Cardiac atrium fibroblast (primary cell): ENCODE measurements at places on chromosomes 13 and 19. TPM values are rescaled to one million over a fixed set of nuclear protein-coding genes. Genes with fewer than 3 reads are reported as not detected.

TRAPPC6A gene
- 13.0 and 17.2 TPM in 2 replicates for total RNA-seq

TRPM4 gene
- total RNA-seq, result 21.4 and 24.2 TPM in 2 replicates

IFNL3 gene
- total RNA-seq, result not detected in 2 replicates

CYP4F2 gene
- total RNA-seq, result not detected in 2 replicates

CAMSAP3 gene
- total RNA-seq, result under 0.01 TPM in 1 of 2 replicates, not detected in the other

GSX1 gene
- not detected in 2 replicates for total RNA-seq

THAP8 gene
- total RNA-seq, result 15.2 and 19.7 TPM in 2 replicates

IFI30 gene
- 13.1 and 26.9 TPM in 2 replicates for total RNA-seq

APOE gene
- total RNA-seq, result 866 and 979 TPM in 2 replicates

ATP4B gene
- total RNA-seq, result not detected in 2 replicates

SERTM1 gene
- total RNA-seq, result not detected in 2 replicates

THSD1 gene
- total RNA-seq, result 2.9 and 7.1 TPM in 2 replicates

SELENOV gene
- not detected in 2 replicates for total RNA-seq

AMER2 gene
- not detected in 2 replicates for total RNA-seq

SCN1B gene
- 16.2 and 31.6 TPM in 2 replicates for total RNA-seq

EVI5L gene
- total RNA-seq, result 18.1 and 18.2 TPM in 2 replicates

GJB2 gene
- not detected in 2 replicates for total RNA-seq

SYNGR4 gene
- not detected in 2 replicates for total RNA-seq

SLAIN1 gene
- total RNA-seq, result 0.65 TPM in 1 of 2 replicates, not detected in the other

RAB3D gene
- total RNA-seq, result 16.4 and 25.6 TPM in 2 replicates

NBEA gene
- total RNA-seq, result 1.3 and 1.5 TPM in 2 replicates

ANGPTL4 gene
- total RNA-seq, result 290 and 481 TPM in 2 replicates

C19orf44 gene
- total RNA-seq, result 0.54 and 3.1 TPM in 2 replicates

ZNF578 gene
- 0.36 and 2.4 TPM in 2 replicates for total RNA-seq

TNNI3 gene
- not detected in 2 replicates for total RNA-seq

VMAC gene
- 3.2 and 4.7 TPM in 2 replicates for total RNA-seq

CEACAM8 gene
- total RNA-seq, result not detected in 2 replicates

PSG11 gene
- not detected in 2 replicates for total RNA-seq

AZU1 gene
- total RNA-seq, result not detected in 2 replicates

CLEC11A gene
- 169 and 211 TPM in 2 replicates for total RNA-seq

TPTE2 gene
- total RNA-seq, result not detected in 2 replicates

SLC8A2 gene
- total RNA-seq, result under 0.01 and 0.32 TPM in 2 replicates

SYCN gene
- total RNA-seq, result not detected in 2 replicates

CNFN gene
- not detected in 2 replicates for total RNA-seq

TLE2 gene
- total RNA-seq, result 20.1 and 49.1 TPM in 2 replicates

ITGBL1 gene
- 4.2 and 7.0 TPM in 2 replicates for total RNA-seq

DENND1C gene
- total RNA-seq, result not detected in 2 replicates

FUT6 gene
- total RNA-seq, result not detected in 2 replicates

KIR3DL3 gene
- total RNA-seq, result not detected in 2 replicates

PSPC1 gene
- 28.8 and 30.0 TPM in 2 replicates for total RNA-seq

SYT3 gene
- 0.16 TPM in 1 of 2 replicates, not detected in the other for total RNA-seq

ZNF816 gene
- 3.8 and 23.7 TPM in 2 replicates for total RNA-seq

FUT3 gene
- not detected in 2 replicates for total RNA-seq

CEACAM21 gene
- total RNA-seq, result not detected in 2 replicates

COX6B2 gene
- total RNA-seq, result not detected in 2 replicates

FAM216B gene
- not detected in 2 replicates for total RNA-seq

PLEKHF1 gene
- total RNA-seq, result 11.2 and 22.6 TPM in 2 replicates

SH2D3A gene
- total RNA-seq, result not detected in 2 replicates

ZNF888 gene
- 1.6 and 1.9 TPM in 2 replicates for total RNA-seq
